ENCODE measurements at places on chromosomes 6 and 20. TPM values are rescaled to one million over a fixed set of nuclear protein-coding genes. Genes with fewer than 3 reads are reported as not detected.

The VWA7 gene
- 0.14 TPM for total RNA-seq

The AURKA gene
- 2.1 TPM for total RNA-seq

DNA sequence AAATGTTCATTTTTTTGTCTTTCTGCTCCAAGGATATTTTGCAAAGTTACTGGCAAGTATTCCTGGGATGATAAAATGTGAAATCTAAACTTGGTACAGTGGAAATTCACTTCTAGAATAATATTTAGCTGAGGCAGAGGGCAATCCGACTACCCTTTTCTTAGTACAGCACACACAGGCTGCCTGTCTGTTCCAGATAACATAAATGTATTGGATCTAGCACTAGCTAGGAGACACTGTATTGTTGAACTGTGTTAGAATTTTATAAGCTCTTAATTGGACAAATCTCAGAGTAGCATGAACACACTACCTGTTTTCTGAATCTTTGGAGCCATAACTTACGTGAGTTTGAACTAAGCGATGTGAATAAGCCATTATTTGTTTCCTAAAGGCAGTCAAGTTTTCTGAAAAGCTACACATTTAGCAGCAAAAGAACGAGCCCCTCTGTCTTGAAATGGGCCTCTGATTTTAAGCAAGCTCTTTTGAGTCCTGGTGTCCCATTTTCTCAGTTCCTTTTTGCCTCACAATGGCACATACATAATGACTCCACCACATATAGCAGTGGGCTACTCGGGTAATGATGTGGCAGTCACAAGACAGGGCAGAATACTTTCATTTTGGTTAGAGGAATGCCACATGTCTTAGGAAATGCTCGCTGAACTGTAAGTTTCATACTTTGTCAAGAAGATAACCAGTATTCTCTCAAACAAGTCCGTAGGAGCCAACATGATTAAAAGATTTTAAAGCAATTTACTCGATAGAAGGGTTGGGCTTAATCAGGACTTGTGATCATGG, 116.5 kb upstream of the ESR1 start:
- DNase-seq = no peak

GRCh38 chr6:134467620-134468019, 149.7 kb upstream of the SGK1 start:
- no peak for DNase-seq

- peak; percentile 86 for DNase-seq
Observed at GRCh38 chr20:51156041-51156982, 133.4 kb upstream of the KCNG1 start.

DNA sequence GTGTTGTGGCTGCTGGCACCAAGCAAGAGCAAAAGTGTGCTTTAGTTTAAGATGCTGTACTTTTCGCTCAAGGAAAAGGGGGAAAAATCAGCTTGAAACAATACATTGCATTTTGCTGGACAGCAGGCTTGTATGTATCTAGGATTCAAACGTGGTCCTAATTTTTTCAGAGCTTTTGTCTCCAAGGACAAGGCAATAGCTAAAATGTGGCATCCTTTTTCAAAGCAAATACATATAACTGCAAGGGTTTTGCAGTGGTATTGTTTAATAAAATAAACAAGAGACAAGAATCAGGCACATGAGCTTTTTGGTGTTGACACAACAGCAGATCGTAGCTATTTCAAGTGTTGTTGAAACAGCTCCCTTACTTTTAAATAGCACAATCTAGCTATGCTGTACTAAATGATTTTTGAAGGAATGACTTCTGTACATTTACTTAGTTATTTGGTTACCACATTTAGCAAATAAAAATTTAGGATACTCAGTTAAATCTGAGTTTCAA, 137.0 kb upstream of the HEY2 start:
- no peak for DNase-seq
